ENCODE measurements at places on chromosomes 7 and 10. TPM values are rescaled to one million over a fixed set of nuclear protein-coding genes. Genes with fewer than 3 reads are reported as not detected.
A peak's percentile ranks its signal among the peaks of the same experiment; 100 is the strongest.

GRCh38 chr10:88515235-88515634 lies 67.9 kb downstream of the RNLS start:
- DNase-seq = no peak

DNA sequence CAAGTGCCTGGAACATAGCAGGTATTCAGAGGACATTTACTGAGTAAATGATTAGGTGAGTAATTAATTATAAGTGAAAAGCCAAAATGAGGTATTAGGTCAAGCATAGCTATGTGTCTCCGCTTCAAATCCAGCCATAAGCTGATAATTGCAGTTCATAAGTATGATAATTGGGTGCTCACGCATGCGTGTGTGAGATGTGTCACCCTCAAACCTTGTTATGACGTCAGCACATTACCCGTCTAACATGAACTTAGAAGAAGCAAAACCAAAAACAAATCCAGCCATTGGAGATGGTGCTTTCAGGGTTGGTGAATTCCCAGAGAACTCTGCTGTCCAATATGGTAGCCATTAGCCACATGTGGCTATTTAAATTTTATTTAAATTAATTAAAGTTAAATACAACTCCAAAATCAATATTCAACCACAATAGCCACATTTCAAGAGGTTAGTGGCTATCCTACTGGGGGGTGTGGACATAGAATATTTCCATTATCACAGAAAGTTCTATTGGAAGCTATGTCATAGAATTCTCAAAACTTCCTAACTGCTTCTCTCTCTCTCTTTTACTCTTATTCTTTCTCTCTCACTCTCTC lies at the start of gene CPA5:
CPA5 (plus strand) TSS at position 546 of the 596 bp plus-strand sequence. CDS start 1,670 bp downstream, outside the sequence.
- DNase-seq = no peak

GRCh38 chr7:24573554-24574338 lies 494 bp downstream of the PALS2 start:
- peak; percentile 38 for DNase-seq

- no peak for DNase-seq
These were observed 324.7 kb downstream of the ADARB2 start for GRCh38 chr10:1412531-1413189.

GRCh38 chr7:141178486-141179135 lies 104.7 kb downstream of the TMEM178B start:
- DNase-seq = no peak

- no peak for DNase-seq
These were observed 63.9 kb downstream of the IKZF1 start for GRCh38 chr7:50368366-50368765.

DNA sequence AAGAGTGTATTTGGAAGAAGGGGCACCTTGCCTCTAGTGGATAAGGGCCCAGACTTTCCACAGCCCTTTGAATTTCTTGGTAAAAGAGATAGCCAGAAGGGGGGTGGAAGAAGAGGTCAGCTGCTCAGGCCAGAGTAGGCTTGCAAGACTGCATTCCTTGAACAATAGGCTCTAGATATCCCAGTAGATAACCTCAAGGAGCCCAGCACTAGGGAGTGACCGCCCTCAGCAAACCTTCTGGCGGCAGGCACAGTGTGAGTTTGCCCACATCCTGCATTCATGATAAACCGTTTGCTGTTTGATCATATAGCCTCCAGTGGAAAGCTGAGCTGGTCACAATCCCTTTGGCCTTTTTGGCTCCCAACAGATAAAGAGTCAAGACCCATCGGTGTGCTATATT lies 70.5 kb downstream of the NPY start:
- no peak for DNase-seq

DNA sequence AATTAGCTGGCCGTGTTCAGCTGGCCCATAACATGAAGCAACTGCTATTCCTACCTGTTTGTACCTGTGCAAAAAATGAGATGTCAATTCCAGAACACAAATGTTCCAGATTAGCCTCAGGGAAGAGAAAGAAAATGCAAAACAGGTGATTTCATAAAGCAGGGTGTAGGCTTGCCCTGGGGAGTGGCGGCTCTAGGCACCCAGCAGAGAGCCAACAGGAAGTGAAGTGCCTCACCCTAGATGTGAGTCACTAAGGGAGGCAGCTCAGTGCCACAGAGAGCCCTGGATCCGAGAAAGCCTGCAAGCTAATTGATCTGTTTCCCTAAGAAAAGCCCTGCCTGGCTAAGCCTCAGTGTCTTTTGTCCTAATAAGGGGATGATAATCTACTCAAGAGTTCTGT lies 240.0 kb downstream of the ARHGAP21 start:
- peak; percentile 91 for DNase-seq

KAZALD1 gene
- 13.4 TPM for total RNA-seq

CRHR2 gene
- total RNA-seq = not detected

Data from HT1080 (cell line).